ENCODE measurements at places on chromosomes 7 and 10. TPM values are rescaled to one million over a fixed set of nuclear protein-coding genes. Genes with fewer than 3 reads are reported as not detected.

GRCh38 chr10:105742184-105742583, 1101.1 kb downstream of the SORCS3 start:
- no peak for DNase-seq

DNA sequence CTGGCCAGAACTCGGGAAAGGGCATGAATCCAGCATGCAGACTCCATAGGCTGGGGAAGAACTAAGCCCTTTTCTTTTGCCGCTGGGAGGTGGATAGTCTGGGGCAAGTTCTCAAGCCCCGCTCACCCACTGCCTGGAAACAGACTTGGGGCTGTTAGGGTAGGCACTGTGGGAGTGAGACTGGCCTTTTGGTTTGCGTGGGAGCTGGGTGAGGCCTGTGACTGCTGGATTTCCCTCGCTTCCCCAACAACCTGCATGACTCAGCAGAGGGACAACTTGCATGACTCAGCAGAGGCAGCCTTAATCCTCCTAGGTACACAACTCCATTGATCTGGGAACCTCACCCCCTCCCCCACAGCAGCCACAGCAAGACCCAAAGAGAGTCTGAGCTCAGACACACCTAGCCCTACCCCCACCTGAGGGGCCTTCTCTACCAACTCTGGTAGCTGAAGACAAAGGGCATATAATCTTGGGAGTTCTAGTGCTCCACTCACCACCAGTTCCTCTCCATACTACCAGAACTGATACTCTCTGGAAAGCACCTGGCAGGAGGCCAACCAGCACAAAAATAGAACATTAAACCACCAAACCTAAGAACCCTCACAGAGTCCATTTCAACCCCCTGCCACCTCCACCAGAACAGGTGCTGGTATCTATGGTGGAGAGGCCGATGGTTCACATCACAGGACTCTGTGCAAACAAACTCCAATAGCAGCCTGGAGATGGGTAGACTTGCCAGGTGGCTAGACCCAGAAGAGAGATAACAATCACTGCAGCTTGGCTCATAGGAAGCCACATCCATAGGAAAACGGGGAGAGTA, 81.4 kb upstream of the LAMB4 start:
- DNase-seq, result no peak

GRCh38 chr7:47418601-47419309, 163.2 kb downstream of the TNS3 start:
- DNase-seq, result no peak

WNT16 gene
- total RNA-seq, result not detected

TWNK gene
- total RNA-seq, result 5.8 TPM

NEURL1 gene
- total RNA-seq, result 0.95 TPM
